ENCODE measurements at places on chromosomes 12 and 14.

DNA sequence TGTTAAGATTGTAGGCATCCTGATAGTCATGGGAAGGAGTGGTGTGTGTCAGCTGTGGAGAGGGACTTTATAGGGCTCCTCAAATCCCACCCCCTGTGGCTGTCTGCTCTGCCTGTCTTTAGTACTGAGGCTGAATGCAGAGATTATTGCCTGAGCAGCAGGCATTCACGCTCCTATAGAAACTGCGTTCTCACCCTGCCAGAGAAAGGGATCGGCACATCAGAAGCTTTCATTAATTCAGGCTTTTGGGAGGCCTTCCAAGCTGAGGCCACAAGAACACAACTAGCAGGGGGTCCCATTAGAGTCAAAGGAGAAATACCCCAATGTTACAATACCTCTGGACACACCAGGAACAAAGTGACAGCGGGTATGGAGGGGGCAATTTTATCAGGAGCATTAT is 12.6 kb downstream of the KCNK10 start:
- no peak for DNase-seq

GRCh38 chr12:95820096-95820703 is 29.6 kb upstream of the NTN4 start:
- DNase-seq: peak; percentile 85

GRCh38 chr14:64410084-64410774 is 22.1 kb downstream of the MTHFD1 start:
- peak; percentile 78 for DNase-seq

- DNase-seq: peak; percentile 49
Measured at GRCh38 chr12:104057771-104058197, 6.5 kb upstream of the HCFC2 start.

DNA sequence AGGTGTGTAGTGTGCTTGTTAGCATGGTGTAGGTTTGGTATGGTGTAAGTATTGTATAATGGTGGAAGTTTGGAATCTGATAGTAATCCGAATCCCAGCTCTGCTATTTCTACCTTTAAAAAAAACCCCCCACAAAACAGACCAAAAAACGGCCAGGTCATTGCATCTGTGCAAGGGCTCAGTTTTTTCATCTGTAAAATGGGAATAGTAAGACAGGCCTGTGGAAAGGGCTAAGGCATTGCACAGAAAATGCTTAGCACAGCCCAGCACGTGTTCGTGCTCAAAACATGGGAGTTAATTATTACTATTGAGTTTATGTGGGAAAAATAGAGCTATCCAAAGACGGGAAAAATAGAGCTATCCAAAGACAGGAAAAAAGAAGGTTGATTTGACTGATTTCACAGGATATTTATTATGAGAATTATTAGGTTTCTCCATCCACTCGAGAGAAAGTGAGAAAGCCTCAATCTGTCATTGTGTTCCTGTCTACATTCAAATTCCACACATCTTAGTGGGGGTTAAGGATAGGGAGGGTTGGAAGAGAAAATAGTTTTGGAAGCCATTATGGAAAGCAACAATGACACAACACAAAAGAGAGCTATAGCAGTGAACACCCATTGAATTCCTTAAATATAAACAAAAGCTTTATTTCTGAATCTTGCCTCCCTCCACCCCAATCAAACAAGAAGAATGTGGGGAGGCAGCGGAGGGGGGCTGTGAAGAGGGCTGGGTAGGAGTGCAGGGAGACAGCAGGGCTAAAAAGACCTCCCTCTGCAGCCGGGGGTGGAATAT is 126.8 kb upstream of the MAX start:
- no peak for DNase-seq

DNA sequence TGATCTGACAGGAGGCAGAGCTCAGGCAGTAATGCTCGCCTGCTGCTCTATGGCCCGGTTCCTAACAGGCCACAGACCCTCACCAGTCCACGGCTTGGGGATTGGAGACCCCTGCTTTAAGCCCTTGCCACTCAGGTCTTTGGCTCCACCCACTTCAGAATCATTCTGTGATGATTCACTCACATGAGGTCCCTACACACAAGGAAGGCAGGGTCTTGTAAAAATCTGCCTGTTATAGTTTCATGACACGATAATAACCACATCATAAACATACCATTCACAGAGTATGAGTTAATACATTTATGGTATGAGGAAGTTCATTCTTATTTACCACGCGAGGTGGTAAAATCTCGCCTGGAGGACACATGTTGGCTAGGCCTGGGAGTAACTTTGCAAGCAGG is 29.0 kb upstream of the MAX start:
- no peak for DNase-seq

DNA sequence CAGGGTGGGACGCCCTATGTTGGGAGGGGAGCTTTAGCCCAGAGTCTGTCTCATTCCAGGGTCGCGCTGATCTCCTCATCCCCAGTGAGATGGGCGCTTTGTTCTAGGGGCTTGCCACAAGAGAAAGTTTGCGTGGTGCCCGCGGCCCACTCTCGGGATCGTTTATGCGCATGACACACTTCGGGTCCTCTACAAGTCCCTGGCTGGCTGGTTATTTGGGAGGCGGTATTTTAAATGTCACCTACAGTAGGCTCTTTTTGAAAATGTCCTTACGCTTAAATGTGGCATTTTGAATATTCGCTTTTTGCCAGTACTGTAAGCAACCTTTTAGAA is 541 bp downstream of the GOLT1B start:
- peak; percentile 52 for DNase-seq

GRCh38 chr14:104423701-104424405 is 155.7 kb upstream of the C14orf180 start:
- DNase-seq: no peak

GRCh38 chr12:109988903-109989302 is 7.3 kb downstream of the GIT2 start:
- DNase-seq: no peak

DNA sequence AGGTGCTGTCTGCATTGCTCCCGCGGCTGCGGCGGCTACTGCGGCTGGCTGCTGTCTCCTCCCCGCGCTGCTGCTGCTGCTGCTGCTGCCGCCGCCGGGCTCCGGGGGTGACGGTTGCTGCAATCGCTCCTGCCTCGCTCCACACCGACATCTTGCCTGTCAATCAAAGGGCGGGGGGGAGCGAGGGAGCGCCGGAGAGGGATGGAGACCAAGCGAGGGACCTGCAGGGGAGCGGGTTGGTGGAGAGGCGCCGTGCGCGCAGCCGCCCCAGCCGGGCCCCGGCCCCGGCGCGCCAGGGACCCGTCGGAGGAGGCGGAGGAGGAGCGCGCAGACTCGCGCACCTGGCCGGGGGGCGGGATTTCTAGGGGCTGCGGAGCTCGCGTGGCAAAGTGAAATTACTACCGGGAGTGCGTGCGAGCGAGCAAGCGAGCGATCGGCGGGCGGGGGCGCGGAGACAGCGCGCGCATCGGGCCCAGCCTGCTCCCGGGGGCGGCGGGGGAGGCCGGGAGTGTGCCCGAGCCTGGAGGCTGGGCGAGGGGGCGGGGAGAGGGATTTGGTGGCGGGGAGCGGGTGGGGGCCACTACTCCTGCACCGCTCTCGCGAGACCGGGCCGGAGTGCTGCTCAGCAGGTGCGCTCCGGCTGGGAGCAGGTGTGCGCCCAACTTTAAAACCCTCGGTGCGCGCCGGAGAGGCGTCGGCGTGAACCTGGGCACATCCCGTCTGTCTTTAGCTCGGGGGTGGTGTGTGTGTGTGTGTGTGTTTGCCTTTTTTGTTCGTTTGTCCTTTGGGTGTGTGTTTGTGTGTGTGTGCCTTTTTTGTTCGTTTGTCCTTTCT is at the start of gene KSR2:
KSR2 (minus strand) TSS at position 165 of the 834 bp plus-strand sequence. CDS start 735 bp downstream, outside the sequence.
- DNase-seq: peak; percentile 83

DNA sequence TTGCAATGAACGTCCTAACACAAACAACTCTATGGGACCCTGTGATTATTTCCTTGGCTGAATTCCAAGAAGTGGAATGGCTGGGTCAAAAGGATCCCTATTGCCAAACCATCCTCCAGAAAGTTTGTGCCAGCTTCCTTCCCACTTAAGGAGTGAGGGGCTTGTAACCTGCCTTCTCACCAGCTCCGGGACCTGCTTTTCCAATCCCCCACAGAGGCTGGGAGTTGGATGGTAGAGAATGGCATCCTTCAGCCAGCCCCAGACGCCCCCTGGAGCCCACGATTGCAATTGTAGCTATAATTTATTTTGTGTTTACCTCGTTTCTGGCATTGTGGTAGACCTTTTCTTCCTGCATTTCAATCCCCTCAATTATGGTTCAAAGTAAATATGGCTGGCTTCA is 9.7 kb upstream of the ZDHHC22 start:
- DNase-seq: peak; percentile 28

DNA sequence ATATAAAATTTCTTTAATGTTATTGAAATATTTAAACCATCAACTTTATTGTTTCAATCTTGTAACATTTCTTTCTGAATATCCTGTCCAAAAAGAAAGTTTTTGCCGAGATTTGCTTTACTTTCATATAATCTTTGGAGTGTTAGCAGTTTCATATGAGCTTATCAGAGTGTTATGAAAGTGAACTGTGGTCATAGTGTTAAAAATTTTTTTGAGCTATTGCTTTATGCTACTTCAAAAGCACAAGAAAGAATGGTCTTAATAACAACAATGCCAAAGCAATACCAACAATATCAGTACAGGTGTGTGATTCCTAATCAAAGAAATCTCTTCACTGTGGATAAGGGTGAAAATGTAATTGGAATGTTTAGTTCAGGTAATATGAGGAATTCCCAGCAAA is 1994.9 kb upstream of the FLRT2 start:
- DNase-seq: no peak

DNA sequence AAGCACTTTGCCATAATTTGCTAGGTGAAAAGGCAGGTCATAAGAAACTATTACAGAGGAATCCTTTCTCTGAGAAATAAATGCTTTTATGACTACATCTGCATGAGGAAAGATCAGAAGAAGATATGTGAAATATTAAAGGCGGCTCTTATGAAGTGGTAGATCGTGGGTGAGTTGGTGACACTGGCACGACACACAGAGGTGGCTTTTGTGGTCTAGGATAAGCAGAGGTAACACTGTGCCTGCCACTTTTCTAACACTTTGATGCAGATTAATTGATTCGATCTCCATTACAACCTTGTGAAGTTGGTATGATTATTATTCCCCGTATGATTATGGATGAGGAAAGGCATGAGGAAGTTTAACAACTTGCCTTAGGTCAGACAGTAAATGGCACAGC is 60.0 kb upstream of the ELK3 start:
- DNase-seq: no peak

DNA sequence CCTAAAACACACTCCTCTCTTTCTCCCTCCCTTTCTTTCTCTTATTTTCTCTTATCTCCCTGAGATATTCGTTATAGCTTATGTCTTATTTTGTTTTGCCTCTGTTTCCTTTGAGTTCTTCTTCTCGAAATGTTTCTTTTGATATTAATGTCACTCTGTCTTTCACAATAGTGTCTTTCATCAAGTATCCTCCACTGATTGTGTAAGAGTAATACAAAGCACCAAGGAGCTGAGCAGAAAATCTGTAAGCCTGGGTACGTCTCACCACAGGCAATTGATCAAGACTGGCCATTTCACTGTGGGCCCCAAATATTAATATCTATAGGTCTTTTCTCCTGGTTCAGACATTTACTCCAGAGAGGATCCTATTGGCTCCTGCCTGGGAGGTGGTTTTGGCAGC is 4.8 kb upstream of the LYZ start:
- no peak for DNase-seq

DNA sequence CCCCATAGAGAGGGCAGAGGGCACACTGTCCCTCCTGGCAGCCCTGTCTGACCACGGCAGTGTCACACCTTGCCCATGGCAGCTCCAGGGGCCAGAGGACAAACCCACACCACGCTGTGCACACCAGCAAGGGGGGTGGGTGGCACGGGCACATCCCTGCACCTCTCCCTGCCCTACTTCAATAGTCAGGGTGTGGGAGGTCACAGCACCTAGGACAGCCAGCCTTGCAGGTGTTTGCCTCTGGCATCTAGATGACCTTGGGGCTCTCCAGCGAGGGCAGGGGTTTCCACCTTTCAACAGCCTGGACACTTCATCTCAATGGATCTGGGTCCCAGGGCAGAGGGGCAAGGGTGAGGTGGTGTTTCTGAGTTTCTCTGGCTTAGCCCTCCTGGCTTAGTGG is 69.2 kb downstream of the LGMN start:
- no peak for DNase-seq

GRCh38 chr14:31071151-31071550 is 45.0 kb upstream of the STRN3 start:
- no peak for DNase-seq

- no peak for DNase-seq
Measured at GRCh38 chr12:82835217-82835616, 148.5 kb downstream of the TMTC2 start.

- DNase-seq: no peak
Measured at GRCh38 chr12:11681207-11681606, 31.7 kb downstream of the ETV6 start.

DNA sequence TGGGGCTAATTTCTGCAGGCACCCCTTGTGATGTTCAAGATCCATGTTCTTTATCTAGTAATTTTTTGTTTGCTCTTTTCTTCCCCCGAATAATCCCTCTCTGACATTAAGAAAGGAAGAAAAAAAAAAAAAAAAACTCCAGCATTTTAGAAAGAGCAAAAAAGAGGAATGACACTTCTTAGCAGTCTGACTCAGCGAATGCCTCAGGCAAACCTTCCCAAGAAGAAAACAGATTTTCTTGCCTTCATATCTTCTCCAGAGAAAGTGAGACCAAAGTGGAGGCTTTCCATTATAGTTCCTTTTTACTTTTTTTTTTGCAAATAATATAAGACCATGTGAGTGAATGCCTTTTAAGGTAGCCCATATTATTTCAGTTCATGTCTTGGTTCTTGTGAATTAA is 479.0 kb upstream of the SYT1 start:
- DNase-seq: no peak

DNA sequence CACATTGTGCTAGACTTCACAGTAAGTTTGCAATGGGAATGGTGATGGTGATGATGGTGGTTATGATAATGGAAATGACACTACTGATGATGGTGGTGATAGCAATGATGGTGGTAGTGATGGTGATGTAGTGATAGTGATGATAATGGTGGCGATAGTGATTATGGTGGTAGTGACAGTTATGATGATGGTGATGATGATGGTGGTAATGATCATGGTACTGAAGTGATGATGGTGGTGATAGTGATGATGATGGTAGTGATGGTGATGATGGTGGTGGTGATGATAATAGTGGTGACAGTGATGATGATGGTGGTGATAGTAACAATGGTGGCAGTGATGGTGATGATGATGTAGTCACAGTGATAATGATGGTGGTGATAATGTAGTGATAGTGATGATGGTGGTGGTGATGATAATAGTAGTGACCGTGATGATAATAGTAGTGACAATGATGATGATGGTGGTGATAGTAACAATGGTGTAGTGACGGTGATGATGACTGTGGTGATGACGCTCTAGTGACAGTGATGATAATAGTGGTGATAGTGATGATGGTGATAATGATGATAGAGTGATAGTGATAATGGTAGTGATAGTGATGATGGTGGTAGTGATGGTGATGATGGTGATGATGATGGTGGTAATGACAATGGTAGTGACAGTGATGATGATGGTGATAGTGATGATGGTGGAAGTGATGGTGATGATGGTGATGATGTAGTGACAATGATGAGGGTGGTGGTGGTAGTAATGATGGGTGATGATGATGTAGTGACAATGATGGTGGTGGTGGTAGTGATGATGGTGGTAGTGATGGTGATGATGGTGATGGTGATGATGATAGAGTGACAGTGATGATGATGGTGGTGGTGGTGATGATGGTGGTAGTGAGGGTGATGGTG is 222.9 kb upstream of the PWP1 start:
- no peak for DNase-seq
